Ovary (tissue), 10 donors: ENCODE measurements at places on chromosomes 2 and 18. TPM values are rescaled to one million over a fixed set of nuclear protein-coding genes. Genes with fewer than 3 reads are reported as not detected.
A peak's percentile ranks its signal among the peaks of the same experiment; 100 is the strongest.

DNA sequence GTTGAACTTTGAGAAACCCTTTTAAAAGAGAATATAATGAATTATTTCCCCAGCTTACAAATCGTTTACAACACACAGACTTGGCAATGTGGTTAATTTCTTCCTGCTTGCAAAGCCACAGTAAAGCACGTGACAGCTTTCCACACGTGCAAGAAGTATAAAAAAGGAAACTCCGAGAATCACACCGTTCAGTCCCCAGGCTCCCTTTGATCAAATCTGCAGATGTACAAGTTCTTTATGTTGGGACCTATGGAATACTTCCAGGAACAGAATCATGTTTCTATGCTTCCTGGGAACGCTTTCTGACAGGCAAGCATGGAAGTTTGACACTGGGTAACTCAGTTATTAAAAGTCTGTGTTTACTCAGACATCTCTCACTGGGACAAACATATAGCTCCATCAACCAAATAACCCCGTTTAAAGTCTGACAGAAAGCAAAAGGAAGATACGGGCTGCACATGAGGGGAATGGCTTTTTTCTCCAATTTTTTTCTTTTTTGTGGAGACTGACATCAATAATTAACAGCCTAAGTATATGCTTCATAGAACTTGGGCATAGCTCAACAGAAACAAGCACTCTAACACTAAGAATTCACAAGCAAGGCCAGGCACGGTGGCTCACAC is 134.8 kb downstream of the EIPR1 start:
- no peak overlapping the region for H3K4me3 ChIP-seq
- H3K27ac ChIP-seq = no peak overlapping the region
- no peak for DNase-seq

DNA sequence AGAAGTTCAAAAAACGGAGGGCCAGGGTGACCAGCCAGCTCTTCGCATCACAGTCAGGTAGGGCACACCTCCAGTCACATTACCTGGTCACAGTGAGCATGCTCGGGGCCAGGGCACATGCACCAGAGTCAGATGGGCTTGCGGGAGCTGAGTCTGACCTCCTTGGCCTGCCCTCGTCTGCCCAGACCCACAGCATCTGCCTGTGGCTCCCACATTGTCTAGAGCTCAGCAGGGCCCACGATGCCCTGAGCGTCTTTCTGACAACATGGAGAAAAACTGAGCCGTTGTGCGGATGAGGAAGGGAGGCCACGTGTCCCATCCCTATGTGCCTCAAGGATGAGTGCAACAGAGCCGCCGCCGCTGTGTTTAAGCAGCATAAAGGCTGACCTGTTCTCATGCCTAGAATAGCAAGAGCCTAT is 37.6 kb downstream of the CRACDL start:
- no peaks in the 10 kb centered on the region for H3K4me1 ChIP-seq
- H3K36me3 ChIP-seq = no peaks in the 10 kb centered on the region

DNA sequence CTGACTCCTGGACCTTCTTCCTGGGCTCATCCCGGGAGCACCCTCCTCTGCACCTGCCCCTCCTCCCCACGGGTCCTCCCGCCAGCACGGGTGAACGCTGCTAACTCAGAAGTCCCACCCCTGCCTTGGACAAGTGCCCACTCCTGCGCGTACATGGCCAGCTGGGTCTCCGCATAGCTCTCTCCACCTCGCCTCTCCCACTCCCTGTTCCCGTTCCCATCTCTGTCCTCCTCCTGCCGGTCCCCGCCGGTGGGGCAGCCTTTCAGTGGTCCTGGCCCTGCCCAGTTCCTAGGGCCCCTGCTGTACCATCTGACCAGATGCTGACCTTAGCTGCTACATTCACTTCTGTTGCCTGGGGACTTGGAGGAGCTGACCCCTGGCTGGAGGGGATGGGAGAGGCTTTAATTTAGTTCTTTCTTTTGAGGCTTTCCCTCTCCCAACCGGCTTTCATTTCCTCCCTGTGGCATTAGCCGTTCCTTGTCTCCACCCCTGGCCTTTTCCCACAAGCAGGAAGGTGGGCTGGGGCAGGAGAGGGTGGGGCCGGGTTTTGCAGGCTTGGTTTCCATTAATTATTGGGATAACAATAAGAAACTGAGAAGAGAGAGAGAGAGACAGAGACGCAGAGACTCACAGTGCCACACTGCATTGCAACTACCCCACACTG is 136.1 kb downstream of the SH3BP4 start:
- DNase-seq = peak; percentile 80
- no peaks in the 10 kb centered on the region for H3K36me3 ChIP-seq
- H3K27ac ChIP-seq = no peak overlapping the region
- no peak overlapping the region for H3K4me3 ChIP-seq
- H3K4me1 ChIP-seq = peaks cover 6% of the 10 kb centered on the region
- H3K27me3 ChIP-seq = no peaks in the 10 kb centered on the region

GRCh38 chr2:156021146-156022040 is 311.1 kb downstream of the NR4A2 start:
- no peaks in the 10 kb centered on the region for H3K27me3 ChIP-seq
- H3K4me3 ChIP-seq = no peak overlapping the region
- H3K27ac ChIP-seq = no peak overlapping the region
- H3K4me1 ChIP-seq = no peaks in the 10 kb centered on the region
- DNase-seq = no peak
- no peaks in the 10 kb centered on the region for H3K36me3 ChIP-seq

- H3K36me3 ChIP-seq = no peaks in the 10 kb centered on the region
- peak overlapping the region; percentile 43 for H3K4me3 ChIP-seq
- H3K4me1 ChIP-seq = peaks cover 3% of the 10 kb centered on the region
- peak; percentile 18 for DNase-seq
- H3K27ac ChIP-seq = no peak overlapping the region
These were observed 485 bp upstream of the GALNT3 start for GRCh38 chr2:165794536-165794928.

GRCh38 chr2:114031605-114032505 is 142.0 kb downstream of the ACTR3 start:
- no peak overlapping the region for H3K27ac ChIP-seq
- DNase-seq = no peak
- no peak overlapping the region for H3K4me3 ChIP-seq

- no peaks in the 10 kb centered on the region for H3K4me1 ChIP-seq
- no peaks in the 10 kb centered on the region for H3K27me3 ChIP-seq
- H3K4me3 ChIP-seq = no peak overlapping the region
- DNase-seq = no peak
- no peak overlapping the region for H3K27ac ChIP-seq
These were observed 31.9 kb upstream of the NRP2 start for GRCh38 chr2:205650450-205650849.

DNA sequence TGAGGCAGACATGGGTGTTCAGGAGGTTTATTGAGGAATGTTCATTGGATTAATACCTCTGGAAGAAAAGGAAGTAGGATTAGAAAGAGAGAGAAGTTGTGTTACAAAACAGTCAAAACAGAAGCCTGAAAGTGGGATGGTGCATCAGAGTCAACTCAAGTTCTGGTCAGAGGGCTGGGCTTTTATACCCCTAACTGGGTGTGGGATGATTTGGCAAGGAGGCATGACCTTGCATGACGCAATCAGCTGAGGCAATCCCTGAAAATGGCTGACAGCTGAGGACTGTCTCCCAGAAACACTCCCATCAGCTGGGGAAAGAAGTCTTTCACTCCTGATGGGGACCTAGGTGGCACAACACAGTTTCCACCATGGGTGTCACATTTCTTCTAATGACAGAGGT is 818.2 kb downstream of the SATB2 start:
- H3K27me3 ChIP-seq = no peaks in the 10 kb centered on the region
- no peak for DNase-seq
- no peak overlapping the region for H3K27ac ChIP-seq

GRCh38 chr2:202758604-202759003 is 113.0 kb downstream of the ICA1L start:
- no peaks in the 10 kb centered on the region for H3K27me3 ChIP-seq
- no peak overlapping the region for H3K27ac ChIP-seq
- DNase-seq = no peak
- no peaks in the 10 kb centered on the region for H3K4me1 ChIP-seq
- no peaks in the 10 kb centered on the region for H3K36me3 ChIP-seq
- no peak overlapping the region for H3K4me3 ChIP-seq

GRCh38 chr2:241314226-241315092 is 1.0 kb downstream of the HDLBP start:
- peak overlapping the region; percentile 94 for H3K27ac ChIP-seq
- peaks cover 17% of the 10 kb centered on the region for H3K4me1 ChIP-seq
- DNase-seq = no peak
- H3K36me3 ChIP-seq = no peaks in the 10 kb centered on the region

DNA sequence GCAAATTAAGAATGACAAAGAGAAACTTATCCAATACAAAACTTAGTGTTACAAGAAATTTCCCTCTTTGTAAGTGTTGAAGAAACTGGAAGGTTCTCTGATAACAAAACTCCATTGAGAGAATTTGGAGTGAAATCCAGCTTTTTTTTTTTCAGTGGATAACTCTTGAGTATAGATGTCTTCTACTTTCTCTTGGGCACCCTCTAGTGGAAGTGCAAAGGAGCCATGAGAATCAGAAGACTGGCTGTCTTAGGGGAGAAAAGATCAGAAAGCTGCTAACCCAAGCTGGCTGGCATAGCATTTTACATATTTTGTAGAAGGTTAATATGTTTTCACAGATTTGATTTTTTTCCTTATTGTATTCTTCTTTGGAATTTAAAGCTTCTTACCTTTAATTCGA is 138.8 kb upstream of the SATB2 start:
- H3K4me1 ChIP-seq = no peaks in the 10 kb centered on the region
- no peak overlapping the region for H3K4me3 ChIP-seq
- H3K27ac ChIP-seq = no peak overlapping the region
- no peak for DNase-seq
- H3K27me3 ChIP-seq = no peaks in the 10 kb centered on the region

- no peak overlapping the region for H3K4me3 ChIP-seq
- no peaks in the 10 kb centered on the region for H3K4me1 ChIP-seq
- no peaks in the 10 kb centered on the region for H3K36me3 ChIP-seq
- DNase-seq = no peak
- no peaks in the 10 kb centered on the region for H3K27me3 ChIP-seq
- H3K27ac ChIP-seq = no peak overlapping the region
These were observed 18.0 kb downstream of the RNF125 start for GRCh38 chr18:32036506-32037180.

DNA sequence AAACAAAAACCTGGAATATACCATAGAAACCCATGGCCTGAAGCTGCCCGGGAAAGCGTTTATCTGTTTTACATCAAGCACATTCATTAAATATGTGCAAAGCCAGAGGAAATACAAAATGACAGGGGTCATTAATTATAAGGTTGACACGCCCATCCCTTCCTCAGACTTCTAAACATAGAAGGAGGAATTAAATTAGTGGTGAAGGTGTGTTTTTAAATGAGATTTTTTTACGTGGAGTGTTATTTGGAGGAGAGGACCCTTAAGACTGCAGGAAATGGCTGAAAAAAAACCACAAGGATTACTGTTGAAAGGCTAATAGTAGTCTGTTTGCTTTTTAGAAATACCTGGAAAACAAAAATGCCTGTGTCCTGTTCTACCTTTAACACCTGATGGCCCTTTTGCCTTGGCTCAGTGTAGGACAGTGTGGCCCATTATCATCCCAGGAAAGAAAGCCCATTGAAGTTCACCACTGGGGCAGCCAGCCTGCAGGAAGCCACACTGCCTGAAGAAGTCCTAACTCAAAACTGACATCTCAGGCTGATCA is 123.2 kb downstream of the EPHA4 start:
- no peak for DNase-seq
- H3K4me1 ChIP-seq = no peaks in the 10 kb centered on the region
- no peak overlapping the region for H3K4me3 ChIP-seq
- H3K27ac ChIP-seq = no peak overlapping the region

DNA sequence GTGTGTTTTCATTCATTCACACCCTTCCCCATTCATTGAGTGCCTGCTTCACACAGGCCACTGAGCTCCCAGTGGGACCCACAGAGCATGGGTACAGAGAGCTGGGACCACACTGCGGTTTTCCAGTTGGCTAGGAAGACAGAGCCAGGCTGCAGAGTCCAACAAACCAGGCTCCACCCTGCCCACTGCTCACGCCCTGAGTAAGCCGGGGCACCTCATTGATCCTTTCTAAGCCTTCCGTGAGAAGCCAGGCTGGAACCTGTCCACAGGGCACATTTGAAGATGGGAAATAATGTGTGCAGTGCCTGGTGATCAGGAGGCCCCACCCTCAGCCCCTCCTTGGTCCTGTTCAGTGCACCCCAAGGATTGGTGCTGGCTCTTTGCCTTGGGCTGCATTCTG is 13.5 kb downstream of the KCNIP3 start:
- no peak overlapping the region for H3K4me3 ChIP-seq
- DNase-seq = no peak
- H3K27me3 ChIP-seq = no peaks in the 10 kb centered on the region
- no peaks in the 10 kb centered on the region for H3K4me1 ChIP-seq
- H3K27ac ChIP-seq = no peak overlapping the region

- H3K4me1 ChIP-seq = no peaks in the 10 kb centered on the region
- no peak overlapping the region for H3K27ac ChIP-seq
- no peaks in the 10 kb centered on the region for H3K36me3 ChIP-seq
- H3K27me3 ChIP-seq = no peaks in the 10 kb centered on the region
These were observed 79.4 kb upstream of the FAM136A start for GRCh38 chr2:70381235-70381634.

Gene STON1
- total RNA-seq = 26.1 TPM

Gene PPP4R3B
- 61.4 TPM for total RNA-seq

Gene FAHD2B
- 33.9 TPM for total RNA-seq
